ENCODE measurements at places on chromosomes 5 and 9.

GRCh38 chr5:19099195-19099594, 888.8 kb downstream of the CDH18 start:
- no peak for DNase-seq

DNA sequence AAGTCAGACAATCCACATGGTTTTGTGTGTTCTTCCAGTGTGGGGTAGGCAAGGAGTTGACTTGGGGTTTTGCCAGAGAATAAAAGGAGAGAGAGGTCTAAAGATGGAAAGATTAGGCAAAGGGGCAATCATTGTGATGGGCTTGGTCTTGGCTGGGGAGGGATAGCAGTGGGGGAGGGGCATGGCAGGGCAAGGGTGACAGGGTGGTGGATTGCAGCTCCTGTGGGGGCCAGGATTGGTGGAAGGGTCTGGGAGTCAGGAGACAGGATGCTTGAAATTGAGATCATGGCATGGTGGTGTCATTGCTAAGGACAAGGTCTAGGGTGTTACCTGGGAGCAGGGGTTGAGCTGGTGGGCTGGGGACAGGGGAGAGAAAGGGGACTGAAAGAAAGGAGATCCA, 57.6 kb downstream of the ZNF618 start:
- DNase-seq = no peak

DNA sequence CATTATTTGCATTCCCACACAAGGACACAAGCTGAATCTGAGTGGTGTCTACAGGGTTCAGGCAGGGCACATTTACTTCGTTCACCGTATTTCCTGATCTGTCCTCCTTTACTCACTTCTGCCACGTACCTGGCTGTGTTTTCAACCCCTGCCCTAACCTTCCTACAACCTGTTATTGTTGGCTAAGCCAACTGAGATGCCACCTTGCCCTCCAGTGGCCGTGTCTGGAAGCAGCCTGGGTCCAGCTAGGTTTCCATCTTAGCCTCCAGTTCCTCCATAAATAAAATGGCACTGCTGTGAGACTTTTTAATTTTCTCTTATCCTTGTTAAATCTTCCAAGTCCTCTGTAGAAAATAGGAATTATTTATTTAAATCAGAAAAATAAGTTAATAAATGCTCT, 64.8 kb downstream of the ATP10B start:
- DNase-seq = peak; percentile 3

GRCh38 chr5:31982621-31983020, 191.5 kb downstream of the GOLPH3 start:
- DNase-seq = no peak

- no peak for DNase-seq
Measured at GRCh38 chr5:119398727-119399466, 43.1 kb downstream of the TNFAIP8 start.

GRCh38 chr9:81460693-81461092, 228.7 kb downstream of the TLE1 start:
- no peak for DNase-seq

DNA sequence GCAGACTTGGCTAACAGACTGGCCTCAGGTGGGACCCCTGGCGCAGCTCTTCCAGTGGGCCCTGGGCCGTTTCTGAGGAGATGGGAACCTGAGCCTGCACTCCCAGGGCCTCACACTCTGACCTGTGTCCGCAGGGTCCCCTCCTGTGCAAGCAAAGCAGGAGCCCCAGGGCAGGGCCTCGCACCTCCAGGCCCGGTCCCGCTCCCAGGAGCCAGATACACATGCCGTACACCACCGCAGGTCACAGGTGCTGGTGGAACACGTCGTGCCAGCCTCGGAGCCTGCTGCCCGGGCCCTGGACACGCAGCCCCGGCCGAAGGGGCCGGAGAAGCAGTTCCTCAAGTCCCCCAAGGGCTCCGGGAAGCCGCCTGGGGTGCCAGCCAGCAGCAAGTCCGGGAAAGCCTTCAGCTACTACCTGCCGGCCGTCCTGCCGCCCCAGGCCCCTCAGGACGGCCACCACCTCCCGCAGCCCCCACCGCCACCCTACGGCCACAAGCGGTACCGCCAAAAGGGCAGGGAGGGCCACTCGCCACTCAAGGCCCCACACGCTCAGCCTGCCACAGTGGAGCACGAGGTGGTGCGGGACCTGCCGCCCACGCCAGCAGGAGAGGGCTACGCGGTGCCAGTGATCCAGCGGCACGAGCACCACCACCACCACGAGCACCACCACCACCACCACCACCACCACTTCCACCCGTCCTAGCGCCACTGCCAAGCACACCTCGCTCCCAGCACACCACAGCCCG, 29.2 kb downstream of the NKD2 start:
- DNase-seq = no peak

DNA sequence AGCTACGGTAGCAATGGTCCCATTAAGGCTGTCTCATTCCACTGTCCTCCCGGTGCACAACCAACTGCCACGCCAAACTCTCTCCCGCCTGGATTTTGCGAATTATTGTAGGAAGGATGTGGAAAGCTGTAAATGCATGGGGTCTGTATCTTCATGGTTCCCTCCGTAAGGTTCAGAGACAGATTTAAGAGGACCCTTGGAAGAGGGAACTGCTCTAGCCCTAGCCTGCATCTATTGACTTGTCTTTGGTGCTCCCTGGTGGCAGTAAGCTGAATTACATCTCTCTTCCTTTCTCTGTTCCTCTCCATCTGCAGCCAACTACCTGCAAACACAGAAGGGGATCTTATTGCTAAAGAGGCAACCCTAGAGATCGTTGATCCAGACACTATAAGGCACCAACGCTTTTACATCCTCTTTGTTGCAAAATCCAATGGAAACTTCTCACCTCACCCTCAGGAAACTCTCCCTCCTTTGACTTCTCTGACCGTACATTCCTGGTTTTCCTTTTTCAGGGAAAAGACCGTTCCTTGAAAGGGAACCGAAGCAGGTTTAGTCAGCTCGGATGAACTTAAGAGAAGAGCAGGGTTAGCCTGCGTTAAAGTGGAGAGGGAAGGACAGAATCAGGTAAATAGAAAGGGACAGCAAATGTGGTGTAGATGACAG, 11.9 kb downstream of the CAPSL start:
- peak; percentile 60 for DNase-seq

- DNase-seq = no peak
Measured at GRCh38 chr9:14967450-14968321, 57.5 kb upstream of the FREM1 start.

GRCh38 chr9:114682846-114683245, 854 bp upstream of the TEX48 start:
- DNase-seq = no peak

DNA sequence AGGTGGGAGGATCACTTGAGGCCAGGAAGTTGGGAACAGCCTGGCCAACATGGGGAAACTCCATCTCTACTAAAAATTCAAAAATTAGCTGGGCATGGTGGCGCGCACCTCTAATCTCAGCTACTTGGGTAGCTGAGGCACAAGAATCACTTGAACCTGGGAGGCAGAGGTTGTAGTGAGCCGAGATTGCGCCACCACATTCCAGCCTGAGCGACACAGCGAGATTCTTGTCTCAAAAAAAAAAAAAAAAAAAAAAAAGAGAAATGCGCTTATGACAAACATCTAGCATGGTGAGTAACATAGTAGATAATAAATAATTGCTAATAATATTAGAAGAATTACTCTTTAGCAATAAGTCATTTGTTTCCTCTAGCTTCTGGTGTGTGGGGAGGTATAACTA, 25.9 kb downstream of the RUSC2 start:
- DNase-seq = no peak

- DNase-seq = no peak
Measured at GRCh38 chr9:98859941-98860340, 52.5 kb downstream of the GALNT12 start.

DNA sequence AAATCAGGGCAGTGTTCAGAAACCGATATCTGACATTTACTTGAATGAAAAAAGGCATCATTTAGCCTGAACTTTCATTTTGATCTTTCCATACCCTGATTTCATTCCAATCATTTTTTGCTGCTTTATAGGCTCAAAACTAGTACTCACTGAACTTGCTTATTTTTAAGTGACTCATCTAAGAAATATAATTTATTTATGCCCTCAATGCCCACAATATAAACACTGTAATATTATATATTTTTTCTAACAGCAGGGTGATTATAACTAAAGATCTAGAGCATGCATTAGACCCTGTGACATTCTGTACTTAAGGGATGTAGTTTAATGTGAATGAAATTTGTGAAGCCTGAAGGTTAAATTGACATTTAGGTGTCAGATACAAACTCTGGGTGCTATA, 446.1 kb upstream of the CDH10 start:
- no peak for DNase-seq

DNA sequence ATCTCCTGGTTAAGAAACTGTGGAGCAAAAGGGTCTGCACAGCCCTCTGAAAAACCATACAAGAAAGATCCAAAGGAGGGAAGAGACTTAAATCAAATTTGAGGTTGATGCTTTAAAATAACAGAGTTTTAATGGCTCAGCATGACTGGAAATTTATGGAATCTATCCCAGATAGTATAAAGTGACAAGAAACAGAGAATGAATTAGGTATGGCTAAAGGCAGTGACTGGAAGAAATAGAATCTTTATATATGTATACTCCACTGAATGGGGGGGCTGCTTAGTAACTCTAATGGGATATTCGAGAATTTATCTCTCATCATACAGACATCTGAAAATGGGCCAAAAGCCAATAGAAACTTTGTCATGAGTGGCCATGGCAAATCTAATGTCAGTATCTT, 17.6 kb upstream of the MOCS2 start:
- no peak for DNase-seq

DNA sequence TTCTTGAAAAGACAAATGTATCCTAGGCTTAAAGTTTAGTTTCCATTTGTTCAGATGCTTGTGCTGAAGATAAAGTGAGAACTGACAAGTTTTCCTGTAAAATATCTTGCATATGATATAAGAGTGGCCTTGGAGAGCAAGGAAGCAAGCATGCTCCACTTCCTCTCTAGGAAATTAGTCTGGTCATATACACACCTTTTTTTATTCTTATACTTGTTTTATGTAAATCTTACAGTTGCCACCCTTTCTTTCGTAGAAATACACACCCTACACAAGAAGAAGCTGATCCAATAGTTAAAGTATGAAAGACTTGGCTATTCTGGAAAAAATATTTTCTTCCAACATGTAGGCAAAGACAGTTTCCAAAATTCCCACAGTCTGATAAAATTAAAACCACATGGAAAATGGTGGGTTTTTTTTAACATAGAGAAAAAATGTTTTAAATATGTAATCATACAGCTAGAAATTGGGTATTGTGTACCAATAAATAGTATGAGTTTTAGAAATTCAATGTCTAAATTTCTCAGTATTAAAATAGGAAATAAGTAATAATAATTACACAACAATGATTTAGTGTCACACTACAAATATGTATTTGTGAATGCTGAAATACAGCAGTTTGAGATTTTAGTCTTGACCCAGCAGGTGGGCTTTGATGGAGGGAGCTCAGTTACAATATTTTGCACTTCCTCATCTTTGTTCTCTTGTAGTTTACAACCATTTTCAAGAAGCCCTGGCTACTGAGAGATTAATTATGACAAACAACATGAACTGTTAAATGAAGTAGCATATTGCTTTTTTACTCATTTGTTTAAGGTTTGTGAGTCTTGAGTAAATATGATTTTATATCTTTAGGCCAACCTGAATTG, 185.7 kb upstream of the GNA14 start:
- no peak for DNase-seq

DNA sequence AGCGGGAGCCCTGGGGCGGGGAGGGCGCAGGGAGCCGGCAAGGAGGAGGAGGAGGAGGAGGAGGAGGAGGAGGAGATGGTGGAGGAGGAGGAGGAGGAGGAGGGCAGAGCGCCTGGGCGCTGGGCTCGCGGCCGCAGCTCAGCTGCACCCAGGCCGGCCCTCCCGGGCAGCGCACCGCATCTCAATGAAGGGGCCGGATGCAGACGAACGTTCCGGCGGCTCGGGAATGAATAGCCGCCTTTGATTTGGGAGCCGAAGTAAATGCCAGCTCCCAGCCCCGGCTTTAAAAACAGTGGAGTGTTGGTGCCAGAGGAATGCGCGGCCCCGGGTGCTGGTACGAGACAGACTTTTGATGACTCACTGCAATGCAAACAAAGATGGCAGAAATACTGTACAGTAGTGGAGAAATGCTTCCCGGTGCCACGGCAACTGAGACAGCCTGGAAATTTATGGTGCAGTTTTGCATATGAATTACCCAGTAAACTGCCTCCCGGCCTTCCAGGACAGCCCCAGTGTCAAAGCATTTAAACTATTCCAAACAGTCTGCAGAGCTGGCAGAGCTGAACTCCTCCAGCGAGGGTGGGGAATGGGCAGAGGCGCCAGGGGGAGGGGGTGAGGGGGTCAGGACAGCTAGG, 43.1 kb downstream of the NACC2 start:
- no peak for DNase-seq

DNA sequence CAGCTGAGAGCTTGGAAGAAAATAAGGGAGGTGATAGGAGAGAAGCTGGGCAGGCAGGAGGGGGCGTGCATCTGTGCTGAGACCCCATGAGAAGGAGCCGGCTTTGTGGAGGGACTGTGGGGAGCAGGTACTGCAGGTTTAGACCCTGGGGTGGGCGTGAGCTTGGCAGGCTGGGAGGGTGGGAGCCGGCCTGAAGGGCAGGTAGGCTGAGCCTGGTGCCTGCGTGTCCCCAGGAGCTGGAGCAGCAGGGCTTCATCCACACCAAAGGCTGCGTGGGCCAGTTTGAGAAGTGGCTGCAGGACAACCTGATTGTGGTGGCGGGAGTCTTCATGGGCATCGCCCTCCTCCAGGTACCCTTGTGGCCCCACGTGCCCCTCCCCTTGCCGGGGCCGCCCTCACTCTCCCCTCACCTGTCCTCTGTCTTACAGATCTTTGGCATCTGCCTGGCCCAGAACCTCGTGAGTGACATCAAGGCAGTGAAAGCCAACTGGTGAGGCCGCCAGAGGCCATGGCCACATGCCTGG, 9.2 kb downstream of the TSPAN17 start:
- DNase-seq = no peak

GRCh38 chr5:3344671-3345070, 251.0 kb upstream of the IRX1 start:
- DNase-seq = no peak

GRCh38 chr5:53219174-53219573, 109.6 kb upstream of the MOCS2 start:
- DNase-seq = no peak

DNA sequence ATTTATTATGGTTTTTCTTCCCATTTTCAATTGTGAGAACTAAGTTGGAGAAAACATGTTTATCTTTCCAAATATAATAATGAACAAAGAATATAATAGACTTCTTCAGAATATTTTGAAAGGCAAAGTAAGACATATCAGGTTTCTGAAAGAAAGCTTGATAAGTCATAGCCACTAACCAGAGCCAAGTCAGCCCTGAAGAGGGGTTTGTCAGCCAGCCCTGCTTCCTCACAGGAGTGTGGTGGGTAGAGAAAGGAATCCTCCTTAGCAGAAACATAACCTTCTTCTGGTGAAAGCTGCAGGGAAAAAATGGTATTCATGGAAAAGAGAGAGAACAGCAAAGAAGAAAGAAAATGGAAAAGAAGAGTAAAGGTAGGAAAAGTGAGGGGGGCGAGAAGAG, 93.4 kb downstream of the MPDZ start:
- DNase-seq = no peak

GRCh38 chr5:68730220-68730978, 363.4 kb upstream of the SLC30A5 start:
- no peak for DNase-seq

Measured in stimulated activated CD4-positive, alpha-beta T cell treated with anti-CD3 and anti-CD28 coated beads, Interleukin-15, amount 100 ng/mL, for 48 hours (primary cell).